ENCODE measurements at places on chromosomes 12 and 14.

- no peak for DNase-seq
These were observed 45.4 kb downstream of the DUSP6 start for GRCh38 chr12:89306827-89307473.

DNA sequence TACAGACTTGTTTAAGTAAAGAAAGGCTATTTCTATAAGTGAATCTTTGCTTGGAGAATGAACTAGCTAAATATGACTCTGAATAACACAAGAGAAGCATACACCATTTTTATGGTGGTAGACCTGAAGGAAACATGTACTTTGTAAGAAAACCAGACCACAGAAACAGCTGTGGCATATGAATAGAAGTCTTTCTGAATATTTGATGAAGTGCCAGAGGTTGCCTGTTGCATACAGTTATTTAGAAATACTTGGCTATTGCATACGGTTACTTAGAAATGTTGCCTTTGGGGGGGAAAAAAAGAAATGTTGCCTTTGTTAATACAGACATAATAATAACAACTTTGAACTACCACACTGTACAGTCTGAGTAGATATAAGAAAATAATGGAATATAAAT is 16.8 kb upstream of the LEMD3 start:
- DNase-seq = no peak

DNA sequence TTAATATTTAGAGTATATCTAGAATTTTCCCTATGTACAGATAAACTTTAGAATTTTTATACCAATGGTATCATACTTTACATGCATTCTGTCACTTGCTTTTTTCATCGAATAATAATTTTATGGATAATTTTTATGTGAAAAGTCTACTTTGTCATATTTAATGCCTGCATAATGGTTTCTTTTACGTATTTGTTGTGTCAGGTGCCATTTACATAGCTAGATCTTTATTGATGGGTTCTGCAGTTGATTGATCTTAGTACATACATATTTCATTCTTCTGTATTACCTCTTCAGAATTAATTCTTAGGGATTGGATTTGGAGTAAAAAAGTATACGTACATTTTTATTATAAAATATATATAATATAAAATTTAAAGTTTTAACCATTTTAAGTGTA is 77.7 kb upstream of the NEDD1 start:
- no peak for DNase-seq

DNA sequence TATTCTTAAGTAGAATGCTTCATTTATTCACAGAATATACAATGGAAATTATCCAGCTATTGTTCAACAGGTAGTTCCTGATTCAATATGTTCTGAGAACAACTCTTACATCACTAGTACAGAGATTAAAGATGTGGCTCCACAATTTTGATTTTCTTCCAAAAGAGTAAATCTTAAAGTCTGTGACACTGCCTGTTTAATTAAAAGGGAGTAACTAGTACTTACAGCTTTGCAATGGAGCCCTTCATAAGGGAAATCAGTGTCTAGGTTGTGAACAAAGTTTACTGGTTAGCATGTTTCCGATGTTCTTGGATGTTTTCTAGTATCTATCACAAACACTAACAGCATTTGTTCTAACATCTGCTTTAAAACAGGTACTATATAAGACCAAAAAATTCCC is 30.8 kb downstream of the MIA2 start:
- DNase-seq = no peak

DNA sequence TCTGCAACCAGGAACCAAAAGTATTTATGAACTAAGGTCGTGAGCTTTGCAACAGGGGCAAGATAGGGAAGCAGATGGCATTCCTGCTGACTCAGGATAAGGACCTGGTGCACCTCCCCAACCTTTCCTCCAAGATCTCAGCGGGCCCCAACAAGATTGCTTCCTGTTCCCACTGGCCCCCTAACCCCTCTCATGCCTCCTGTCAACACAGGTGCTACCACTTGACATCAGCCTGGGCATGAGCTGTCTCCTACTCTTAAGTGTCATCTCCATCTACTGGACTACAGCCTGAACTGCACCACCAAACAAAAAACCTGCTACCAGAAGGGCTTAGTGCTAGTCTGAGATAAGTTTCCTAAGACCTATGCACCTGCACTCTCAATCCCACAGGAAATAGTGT is 32.7 kb downstream of the MED6 start:
- no peak for DNase-seq

GRCh38 chr14:76828339-76829012 is 2.3 kb downstream of the LRRC74A start:
- no peak for DNase-seq

DNA sequence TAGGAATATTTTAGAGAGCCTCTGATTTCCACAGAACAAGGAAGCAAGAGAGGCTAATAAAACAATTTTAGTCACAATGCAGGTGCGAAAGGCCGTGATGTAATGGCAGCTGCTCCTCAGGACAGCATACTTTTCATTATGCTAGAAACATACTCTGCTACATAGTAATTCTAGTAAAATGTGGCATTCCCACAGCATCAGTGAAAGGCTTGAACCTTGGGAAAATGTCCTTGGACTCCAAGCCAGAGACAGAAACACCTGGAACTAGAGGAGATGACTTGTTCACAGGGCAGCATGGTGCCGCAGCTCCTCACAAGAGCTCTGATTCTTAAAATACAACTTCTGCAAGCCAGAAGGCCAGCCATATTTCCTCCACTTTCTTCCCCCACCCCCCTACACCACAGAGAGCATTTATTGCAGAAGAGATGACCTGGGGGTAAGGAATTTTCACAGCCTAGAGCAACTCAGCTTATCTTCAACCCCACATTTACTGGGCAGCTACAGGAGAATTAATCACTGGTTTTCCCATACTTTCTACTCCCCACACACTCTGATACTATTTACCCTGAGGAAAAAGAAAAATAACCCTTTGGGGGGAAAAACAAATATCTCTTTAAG is 15.8 kb downstream of the ABCC9 start:
- no peak for DNase-seq

DNA sequence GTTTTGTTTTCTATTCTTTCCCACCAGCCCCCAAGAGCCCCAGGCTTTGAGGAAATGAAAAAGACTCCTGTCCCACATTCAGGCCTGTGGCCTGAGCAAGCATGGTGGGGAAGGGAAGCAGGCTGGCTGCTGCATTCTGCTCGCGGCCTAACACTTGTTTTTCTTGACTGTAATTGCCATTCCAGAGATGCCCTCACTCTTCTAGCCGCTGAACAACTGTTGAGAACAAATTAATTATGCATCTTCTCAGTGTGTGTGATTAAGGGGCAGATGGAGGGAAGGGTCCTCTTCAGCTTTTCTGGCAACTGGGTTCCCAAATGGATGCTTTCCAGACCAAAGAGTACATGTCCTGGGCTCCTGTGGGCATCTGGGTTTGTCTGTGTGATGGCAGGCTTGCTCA is 43.3 kb downstream of the ADCK1 start:
- no peak for DNase-seq

DNA sequence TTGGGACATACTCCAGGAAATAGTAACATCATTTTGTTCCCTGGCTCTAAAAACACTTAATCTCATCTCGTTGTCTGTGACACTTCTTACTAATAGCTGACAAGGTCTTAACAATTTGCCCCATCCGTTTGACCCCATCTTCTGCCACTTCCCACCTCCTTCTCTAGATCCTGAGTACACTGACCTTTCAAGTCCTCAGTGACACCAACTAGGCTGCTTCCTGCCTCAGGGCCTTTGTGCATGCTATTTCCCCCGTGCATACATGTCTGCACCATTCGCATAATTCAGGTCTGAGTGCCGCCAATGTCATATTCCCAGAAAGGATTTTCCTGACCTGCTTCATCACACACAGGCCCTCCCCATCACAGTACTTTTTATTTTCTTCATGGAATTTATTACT is 70.6 kb upstream of the CCND2 start:
- no peak for DNase-seq

DNA sequence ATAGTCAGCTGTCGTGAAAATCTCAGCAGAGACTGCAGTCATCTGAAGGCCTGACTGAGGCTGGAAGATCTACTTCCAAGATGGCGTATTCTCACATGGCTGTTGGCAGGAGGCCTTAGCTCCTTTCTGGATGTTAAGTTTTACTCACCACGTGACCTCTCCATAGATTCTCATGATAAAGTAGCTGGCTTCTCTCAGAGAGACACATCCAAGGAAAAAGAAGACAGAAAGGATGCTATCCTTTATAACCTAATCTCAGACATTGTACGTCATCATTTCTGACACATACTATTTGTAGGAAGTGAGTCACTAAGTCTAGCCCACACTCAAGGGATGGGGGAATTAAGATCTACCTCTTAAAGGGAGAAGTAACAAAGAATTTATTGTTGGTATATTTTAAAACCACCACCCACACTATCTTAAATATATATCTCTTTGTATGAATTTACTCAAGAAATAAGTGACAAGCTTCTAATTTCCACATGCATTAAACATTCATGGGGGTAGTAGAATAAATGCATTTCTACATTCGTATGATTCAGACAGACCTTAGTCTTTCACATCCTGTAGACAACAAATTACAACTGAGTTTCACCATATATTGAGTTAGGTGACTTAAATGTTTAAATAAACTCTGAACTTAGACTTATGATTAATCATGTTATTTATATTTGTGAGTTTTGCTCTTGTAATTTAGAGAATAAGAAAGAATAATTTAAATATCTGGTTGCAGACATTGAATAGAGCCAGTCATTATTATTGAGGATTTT is 411.0 kb downstream of the LRIG3 start:
- DNase-seq = no peak

- no peak for DNase-seq
These were observed 3.9 kb downstream of the TNFRSF1A start for GRCh38 chr12:6337958-6338433.

DNA sequence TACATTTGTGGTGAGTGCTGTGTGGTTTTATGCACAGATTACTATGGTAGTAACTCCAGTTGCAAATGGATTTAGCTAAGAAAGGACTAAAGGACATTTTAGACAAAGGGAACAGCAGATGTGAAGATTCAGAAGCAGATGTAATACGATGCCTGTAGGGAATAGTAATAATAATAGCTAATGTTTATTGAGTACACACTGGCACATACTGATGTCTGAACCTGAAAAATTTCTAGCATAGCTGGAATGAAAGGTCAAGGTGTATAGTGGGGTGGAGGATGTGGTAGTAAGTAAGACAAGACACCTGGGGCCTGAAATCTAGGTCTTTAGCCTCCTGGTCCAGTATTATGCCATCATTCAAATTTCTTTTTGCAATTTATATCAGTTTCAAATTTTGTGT is 54.3 kb upstream of the LRTM2 start:
- DNase-seq = no peak

- DNase-seq = peak; percentile 22
These were observed 90.8 kb downstream of the LGMN start for GRCh38 chr14:92657457-92658142.

GRCh38 chr12:132407451-132407961 is 78.1 kb upstream of the GALNT9 start:
- no peak for DNase-seq

- DNase-seq = no peak
These were observed 672 bp upstream of the SCFD1 start for GRCh38 chr14:30621354-30621939.

GRCh38 chr14:93984070-93984469 is 7.7 kb upstream of the ASB2 start:
- DNase-seq = no peak

DNA sequence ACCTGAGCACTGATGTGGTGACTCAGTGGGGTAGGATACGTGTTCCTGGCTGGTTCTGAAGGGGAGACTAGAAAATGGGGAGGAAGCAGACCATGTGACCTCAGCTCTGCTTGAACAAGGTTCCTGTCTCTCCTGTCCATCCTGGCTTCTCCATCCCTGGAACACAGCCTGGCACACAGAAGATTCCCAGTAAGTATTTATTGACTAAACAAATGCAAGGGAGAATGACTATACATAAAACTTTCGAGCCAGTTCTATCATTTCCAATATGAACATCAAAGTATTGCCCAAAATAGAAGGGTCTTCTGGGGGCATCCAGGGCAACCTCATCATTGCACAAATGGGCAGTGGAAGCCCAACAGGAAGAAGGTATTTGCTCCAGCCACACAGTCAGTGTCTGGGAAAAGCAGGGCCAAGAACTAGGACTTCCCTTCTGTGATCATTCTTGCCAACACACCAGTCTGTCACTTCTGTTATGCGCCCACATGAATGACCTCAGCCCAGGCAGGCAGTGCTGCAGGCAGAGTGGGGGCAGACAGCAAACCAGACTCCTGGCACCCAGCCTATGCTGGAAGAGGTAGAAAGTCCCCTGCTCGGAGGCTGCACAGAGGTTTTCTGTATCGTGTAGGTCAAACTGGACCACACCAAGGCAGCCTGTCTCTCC is 5.6 kb upstream of the SERPINA9 start:
- DNase-seq = no peak

- no peak for DNase-seq
These were observed 1.5 kb downstream of the BATF start for GRCh38 chr14:75523771-75524171.

GRCh38 chr12:111841236-111841749 is 735 bp upstream of the MAPKAPK5 start:
- no peak for DNase-seq

GRCh38 chr12:88590851-88591250 is 10.6 kb upstream of the KITLG start:
- DNase-seq = no peak

- no peak for DNase-seq
These were observed 36.5 kb downstream of the NCKAP5L start for GRCh38 chr12:49791700-49792099.

GRCh38 chr12:53696285-53696654 is 20.4 kb upstream of the ATP5MC2 start:
- peak; percentile 88 for DNase-seq

DNA sequence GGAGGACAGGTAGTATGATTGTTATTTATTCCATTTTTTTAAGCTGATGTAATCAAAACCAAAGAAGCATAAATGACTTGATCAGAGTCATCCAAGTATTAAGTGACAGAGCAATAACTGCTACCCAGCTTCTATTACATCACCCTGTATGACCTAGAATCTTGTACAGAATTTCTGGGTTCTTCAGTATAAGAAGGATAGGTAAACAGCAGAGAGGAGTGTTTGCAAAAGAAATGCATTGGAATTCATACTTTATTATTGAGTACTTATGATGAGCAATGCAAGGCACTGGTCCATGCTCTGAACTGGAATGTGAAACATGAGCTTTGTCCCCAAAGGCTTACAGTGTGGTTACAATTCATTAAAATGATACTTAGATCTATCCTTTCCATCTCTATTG is 916.8 kb downstream of the DIO2 start:
- DNase-seq = no peak

DNA sequence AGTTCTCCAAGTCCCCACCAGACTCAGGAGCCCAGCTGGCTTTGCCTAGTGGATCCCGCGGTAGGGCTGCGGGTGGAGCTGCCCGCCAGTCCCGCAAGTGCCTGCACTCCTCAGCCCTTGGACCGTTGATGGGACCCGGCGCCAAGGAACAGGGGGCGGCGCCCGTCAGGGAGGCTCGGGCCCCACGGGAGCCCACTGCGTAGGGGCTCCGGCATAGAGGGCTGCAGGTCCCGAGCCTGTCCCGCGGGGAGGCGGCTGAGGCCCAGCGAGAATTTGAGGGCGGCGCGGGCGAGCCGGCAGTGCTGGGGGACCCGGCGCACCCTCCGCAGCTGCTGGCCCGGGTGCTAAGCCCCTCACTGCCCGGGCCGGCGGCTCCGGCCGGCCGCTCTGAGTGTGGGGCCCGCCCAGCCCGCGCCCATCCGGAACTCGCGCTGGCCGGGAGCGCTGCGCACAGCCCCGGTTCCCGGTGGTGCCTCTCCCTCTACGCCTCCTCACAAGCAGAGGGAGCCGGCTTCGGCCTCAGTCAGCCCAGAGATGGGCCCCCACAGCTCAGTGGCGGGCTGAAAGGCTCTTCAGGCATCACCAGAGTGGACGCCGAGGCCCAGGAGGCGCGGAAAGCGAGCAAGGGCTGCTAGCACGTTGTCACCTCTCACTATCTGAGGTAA is 452.4 kb upstream of the LRFN5 start:
- no peak for DNase-seq
